ENCODE measurements at places on chromosomes 4 and X. TPM values are rescaled to one million over a fixed set of nuclear protein-coding genes. Genes with fewer than 3 reads are reported as not detected.

APBB2 gene
- total RNA-seq = 87.4 TPM

INTU gene
- 7.0 TPM for total RNA-seq

ETDB gene
- not detected for total RNA-seq

MAP7D2 gene
- 2.2 TPM for total RNA-seq

ALAS2 gene
- 1.3 TPM for total RNA-seq

TEX13B gene
- not detected for total RNA-seq

PAGE1 gene
- total RNA-seq = not detected

Data from breast epithelium (tissue), 4 donors.